ENCODE measurements at places on chromosomes 7 and 10.

DNA sequence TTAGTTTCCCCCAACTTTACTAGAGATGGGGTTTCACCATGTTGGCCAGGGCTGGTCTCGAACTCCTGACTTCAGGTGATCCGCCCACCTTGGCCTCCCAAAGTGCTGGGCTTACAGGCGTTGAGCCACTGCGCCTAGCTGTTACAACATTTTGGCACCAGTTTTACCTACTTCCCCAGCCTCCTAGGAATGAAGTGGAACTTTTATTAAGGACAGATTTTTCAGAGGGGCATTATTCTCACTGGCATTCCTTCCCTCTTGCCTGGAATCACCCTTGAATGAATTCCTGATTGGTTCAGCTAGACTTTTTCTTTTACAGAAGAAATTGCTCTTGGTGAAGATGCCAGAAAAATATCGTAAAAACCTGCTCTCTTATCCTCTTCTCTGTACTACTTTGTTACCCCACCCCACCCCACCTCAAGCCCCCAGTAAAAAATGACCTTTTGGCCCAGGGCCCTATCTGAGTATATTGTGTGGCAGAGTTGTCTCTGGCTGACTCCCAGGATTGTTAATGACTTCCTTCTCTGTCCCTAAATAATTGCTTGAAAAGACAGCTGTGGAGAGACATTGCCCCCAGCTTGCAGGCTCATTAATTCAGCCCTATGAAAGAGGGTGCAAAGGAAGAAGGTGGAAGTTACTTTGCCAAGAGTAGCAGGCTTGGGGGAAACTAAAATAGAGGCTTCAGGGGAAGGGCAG is 189.6 kb downstream of the AUTS2 start:
- DNase-seq: no peak

GRCh38 chr10:109959259-109960145 is 36.2 kb upstream of the XPNPEP1 start:
- peak; percentile 91 for DNase-seq

DNA sequence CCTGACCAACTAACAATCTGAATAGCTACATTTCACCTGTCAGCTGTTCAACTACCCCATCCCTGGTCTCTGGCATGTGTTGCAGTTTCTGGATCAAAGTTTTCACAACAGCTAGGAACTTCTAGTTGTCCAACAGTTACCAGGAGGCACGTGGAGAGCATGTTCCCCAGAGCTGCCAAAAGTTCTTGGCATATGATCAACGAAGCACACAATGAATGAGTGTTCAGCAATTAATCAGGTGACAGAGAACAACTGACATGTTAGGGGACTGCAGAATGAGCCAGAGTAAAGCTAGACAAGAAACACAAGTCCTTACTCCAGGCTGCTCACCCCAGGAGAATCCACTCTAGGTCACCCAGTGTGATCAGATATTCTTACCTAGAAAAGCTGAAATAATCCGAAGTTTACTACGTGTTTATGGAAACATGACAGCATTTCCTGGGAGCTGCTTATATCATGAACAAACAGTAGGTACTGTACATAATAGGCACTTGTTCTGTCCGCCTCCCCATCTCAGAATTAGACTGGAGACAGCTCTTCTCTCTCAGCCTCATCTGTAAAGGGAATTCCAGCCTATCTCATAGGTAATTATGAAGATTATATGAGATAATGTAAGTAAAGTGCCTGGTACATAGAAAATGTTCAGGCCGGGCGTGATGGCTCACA is 50.6 kb downstream of the ZNF438 start:
- peak; percentile 88 for DNase-seq

GRCh38 chr7:100191775-100192174 is 14.1 kb downstream of the STAG3 start:
- DNase-seq: no peak

- DNase-seq: no peak
Observed at GRCh38 chr7:80678707-80679106, 40.3 kb downstream of the CD36 start.

- no peak for DNase-seq
Observed at GRCh38 chr10:123685260-123685659, 19.1 kb downstream of the GPR26 start.

GRCh38 chr10:3537518-3537917 is 247.5 kb downstream of the KLF6 start:
- DNase-seq: no peak

GRCh38 chr10:48366261-48366660 is 59.8 kb downstream of the MAPK8 start:
- DNase-seq: no peak

- no peak for DNase-seq
Observed at GRCh38 chr10:21175797-21176196, 278.7 kb upstream of the NEBL start.

- no peak for DNase-seq
Observed at GRCh38 chr10:123154711-123155505, 706 bp downstream of the BUB3 start.

DNA sequence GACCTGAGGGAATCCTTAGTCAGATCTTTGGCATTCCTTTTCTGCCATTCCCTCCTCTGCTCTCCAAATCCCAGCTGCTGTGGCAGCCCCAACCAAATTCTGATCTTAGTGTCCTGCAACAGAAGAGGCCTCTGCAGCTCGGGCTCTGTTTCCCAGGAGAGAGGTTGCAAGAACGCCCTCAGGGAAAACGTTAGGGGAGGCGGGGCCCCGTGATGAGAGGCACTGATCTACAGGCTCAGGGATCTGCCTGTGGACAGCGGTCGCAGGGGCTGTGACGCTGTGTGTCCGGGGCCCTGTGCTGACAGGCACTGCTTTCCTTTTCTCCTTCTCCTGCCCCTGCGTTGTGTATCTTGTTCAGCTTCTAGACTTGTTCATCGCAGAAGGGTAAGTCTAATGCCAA is 57.3 kb upstream of the DPYSL4 start:
- no peak for DNase-seq

DNA sequence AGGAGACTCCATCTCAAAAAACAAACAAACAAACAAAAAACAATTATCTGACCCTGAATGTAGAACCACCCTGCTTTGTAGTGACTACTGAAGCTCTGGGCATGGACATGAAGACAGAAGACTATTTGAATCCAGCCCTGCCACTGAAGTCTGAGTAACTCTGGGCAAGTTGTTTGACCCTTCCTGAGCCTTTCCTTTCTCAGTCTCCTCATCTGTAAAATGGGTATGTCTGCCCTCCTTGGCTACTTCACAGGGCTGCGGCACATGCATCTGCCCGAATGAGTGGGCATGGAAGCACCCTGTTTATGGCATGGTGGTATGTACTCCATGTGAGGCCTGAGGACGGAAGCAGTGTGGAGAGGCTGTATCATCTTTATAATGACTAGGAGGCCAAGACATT is 22.2 kb upstream of the MALSU1 start:
- DNase-seq: no peak

- no peak for DNase-seq
Observed at GRCh38 chr7:75579899-75580298, 87.8 kb downstream of the SPDYE5 start.

DNA sequence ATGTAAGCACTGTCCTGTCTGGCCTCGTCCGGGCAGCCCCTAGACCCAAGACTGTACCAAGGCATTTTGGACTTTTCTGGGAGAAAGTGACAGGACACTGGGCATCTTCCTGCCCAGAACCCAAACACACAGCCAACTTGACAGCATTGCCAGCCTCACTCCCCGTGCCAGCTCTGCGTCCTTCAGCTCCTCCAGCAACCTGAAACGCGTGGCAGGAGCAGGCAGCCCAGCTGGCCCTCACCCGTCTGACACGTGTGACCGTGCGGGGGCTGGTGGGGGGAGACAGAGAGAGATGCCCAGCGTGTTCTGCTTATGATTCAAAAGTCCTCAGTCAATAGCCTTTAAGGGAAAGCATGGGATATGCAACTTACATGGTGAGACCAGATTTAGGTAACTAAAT is 50.3 kb upstream of the SLC29A3 start:
- DNase-seq: no peak

GRCh38 chr10:131580674-131581073 is 269.2 kb upstream of the TCERG1L start:
- no peak for DNase-seq

- DNase-seq: no peak
Observed at GRCh38 chr7:132966754-132967469, 115.0 kb downstream of the CHCHD3 start.

GRCh38 chr7:112481833-112482670 is 1.3 kb downstream of the LSMEM1 start:
- no peak for DNase-seq

- DNase-seq: no peak
Observed at GRCh38 chr10:45104674-45105073, 104.0 kb downstream of the ZNF22 start.

DNA sequence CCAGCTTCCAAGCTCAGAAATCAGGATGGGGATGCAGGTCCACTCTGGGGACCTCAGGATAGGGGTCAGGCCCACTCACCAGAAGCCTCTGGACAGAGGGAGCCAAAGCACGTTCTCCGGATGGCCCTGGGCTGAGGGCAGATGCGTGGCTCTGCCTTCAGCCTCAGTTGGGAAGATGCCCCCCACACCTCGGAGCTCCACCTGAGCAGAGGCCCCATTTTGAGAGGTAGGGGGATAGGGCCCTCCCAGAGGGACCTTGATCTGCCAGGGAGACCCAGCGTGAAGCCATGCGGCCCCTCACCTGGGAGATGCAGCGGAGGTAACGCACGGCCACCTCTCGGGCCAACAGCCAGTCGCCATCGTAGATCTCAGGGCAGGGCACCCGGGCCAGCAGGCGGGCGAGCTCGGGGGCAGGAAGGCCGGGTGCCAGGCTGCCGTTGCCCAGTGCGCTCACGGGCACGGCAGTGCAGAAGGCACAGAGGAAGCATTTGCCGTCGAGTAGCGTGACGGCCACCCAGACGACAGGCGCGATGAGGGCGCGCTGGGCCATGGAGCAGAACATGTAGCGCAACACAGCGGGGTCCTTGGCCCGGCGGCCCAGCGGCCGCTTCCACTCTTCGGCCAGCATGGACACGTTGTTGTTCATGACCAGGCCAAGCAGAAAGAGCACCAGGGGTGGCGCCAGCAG is 660 bp downstream of the CALHM1 start:
- DNase-seq: no peak

DNA sequence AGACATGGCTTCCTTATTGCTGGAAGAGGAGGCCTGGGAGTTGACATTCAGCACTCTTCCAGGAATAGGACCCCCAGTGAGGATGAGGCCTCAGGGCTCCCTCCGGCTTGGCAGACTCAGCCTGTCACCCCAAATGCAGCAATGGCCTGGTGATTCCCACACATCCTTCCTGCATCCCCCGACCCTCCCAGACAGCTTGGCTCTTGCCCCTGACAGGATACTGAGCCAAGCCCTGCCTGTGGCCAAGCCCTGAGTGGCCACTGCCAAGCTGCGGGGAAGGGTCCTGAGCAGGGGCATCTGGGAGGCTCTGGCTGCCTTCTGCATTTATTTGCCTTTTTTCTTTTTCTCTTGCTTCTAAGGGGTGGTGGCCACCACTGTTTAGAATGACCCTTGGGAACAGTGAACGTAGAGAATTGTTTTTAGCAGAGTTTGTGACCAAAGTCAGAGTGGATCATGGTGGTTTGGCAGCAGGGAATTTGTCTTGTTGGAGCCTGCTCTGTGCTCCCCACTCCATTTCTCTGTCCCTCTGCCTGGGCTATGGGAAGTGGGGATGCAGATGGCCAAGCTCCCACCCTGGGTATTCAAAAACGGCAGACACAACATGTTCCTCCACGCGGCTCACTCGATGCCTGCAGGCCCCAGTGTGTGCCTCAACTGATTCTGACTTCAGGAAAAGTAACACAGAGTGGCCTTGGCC is 4.3 kb downstream of the PGAM2 start:
- DNase-seq: no peak

DNA sequence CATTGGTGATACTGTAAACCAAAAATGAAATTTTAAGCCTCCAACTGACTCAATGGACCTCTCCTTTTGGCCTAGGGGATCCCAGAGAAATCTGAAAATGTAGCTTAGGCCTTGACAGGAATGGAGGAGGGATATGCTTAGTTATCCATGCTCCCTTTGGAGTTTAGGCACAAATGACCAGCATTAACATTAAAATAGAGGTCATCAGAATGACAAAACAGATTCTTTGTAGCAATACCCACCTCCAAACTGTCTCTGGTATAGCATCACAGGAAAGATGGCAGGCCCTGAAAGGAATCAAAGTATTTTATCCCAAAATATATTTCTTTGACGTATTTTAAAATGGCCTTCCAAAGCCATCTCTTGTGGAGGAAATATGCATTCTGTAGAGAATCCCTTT is 39.1 kb upstream of the LRRN3 start:
- DNase-seq: no peak

DNA sequence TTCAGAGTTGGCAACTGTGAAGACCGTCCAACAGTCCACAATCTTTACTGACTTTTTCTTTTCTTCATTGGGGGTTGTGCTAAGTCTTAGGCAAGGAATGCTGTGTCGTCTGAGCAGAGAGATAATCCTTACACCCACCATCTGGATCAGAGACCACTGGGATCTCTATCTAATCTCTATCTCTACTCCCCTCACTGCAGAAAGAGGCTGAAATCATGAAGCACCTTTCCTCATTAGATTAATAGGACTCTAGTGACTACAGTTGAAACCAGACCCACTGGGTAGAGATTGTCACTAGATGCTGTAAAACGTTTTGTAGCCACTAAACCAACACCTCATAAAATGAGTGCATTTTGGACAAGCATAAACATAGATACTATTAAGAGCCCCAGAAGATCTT is 387.4 kb upstream of the CELF2 start:
- no peak for DNase-seq

- DNase-seq: no peak
Observed at GRCh38 chr10:120477743-120478141, 20.7 kb downstream of the PLPP4 start.

GRCh38 chr10:119364645-119365600 is 157.6 kb downstream of the GRK5 start:
- no peak for DNase-seq

DNA sequence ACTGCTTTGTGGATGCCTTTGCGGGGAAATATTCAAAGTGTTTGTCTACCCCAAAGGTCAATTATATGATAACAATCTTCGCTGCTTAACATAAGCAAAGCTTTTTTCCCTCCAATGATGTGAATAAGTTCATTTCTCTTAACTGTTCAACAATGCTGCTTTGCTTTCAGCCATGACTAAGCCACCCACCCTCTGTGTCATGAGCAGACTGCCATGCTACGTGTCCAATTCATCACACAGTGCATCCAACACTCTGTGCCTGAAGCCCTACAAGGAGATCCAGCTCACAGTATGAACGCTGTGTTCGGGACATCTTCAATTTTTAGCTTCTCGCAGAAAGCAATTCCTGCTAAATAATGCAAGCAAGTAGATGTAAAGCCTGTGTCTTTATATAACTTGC is 5.7 kb upstream of the TAS2R40 start:
- no peak for DNase-seq

DNA sequence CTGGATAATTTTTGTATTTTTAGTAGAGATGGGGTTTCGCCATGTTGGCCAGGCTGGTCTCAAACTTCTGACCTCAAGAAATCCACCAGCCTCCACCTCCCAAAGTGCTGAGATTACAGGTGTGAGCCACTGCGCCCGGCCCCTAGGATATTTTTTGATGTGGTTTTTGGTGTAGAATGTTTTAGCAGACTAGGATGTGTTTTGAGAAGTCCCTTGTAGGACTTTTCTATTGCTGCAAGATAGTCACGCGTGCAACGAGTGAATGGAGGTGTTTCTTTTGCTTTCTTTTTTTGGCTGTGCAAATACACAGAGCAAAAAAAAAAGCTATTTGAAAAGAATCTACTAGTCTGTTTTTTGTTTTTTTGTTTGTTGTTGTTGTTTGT is 29.8 kb upstream of the KLF6 start:
- no peak for DNase-seq

- no peak for DNase-seq
Observed at GRCh38 chr10:32265756-32266155, 81.2 kb downstream of the EPC1 start.
